Prostate gland (tissue), 2 donors: ENCODE measurements at places on chromosomes 11 and 22. TPM values are rescaled to one million over a fixed set of nuclear protein-coding genes. Genes with fewer than 3 reads are reported as not detected.
A peak's percentile ranks its signal among the peaks of the same experiment; 100 is the strongest.

Gene CNTN5
- 1.0 TPM for total RNA-seq

DNA sequence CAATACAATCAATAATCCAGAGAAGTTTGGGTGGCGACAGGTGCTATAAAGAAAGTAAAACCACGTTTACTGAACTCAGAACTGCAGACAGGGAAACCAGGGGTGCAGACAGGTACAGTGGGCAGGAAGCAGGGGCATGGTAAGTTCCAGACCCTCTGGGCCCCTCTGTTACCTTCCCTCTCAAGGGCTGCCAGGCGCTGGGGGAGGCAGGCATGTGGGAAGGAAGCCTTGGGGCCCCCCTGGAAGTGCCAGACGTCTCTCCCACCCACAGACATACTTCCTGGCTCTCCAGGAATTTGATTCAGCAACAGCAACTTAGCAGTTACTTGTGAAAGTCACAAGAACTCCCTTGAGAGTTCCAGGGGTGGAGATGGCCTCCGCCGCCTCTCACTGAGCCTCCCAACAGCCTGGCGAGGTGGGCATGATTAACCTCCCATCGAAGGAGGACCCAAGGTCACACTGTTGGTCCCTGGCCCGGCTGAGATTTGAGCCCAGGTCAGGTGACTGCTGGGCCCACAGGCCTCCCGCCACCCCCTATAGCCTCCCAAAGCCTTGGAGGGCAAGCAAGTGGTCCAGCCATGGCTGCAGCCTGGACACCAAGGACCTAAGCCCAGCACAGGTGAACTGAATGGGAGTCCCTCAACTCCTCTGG is 14.1 kb upstream of the TSKU start:
- H3K27ac ChIP-seq, result peak overlapping the region; percentile 64
- H3K36me3 ChIP-seq, result no peaks in the 10 kb centered on the region
- no peak for DNase-seq
- no peak overlapping the region for H3K4me3 ChIP-seq
- H3K4me1 ChIP-seq, result peaks cover 46% of the 10 kb centered on the region

Gene APOBEC3H
- total RNA-seq, result 4.1 TPM

DNA sequence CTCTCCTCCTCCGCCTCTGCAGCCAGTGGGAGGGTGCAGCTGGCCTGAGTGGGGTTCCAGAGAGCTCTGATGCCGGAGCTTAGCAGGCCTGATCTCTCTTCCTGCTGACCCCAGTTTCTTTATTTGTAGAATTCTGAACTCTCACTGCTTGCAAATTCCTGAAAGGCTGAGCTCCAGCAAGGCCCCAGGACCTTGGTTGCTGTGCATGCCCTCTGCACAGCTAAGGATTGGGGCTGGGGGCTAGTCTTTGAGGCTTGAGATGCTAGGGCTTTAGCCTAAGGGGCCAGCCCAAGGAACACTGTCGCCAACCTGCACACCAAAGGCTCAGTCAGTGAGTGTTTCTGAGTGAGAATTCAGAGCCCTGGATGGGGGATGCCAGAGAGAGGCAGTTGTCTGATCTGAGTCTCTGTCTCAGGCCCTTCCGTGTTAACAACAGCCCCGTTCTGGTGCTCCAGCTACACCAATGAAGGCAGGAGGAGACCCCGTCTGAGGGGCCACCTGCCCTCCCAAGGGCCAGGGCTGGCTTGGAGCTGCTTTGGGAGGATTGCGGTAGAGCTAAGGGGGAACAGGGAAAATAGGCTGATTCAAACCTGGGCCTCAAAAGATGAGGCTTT is 106.0 kb upstream of the LMO1 start:
- no peaks in the 10 kb centered on the region for H3K4me1 ChIP-seq
- no peaks in the 10 kb centered on the region for H3K36me3 ChIP-seq
- no peaks in the 10 kb centered on the region for H3K27me3 ChIP-seq
- DNase-seq, result no peak
- no peak overlapping the region for H3K4me3 ChIP-seq

DNA sequence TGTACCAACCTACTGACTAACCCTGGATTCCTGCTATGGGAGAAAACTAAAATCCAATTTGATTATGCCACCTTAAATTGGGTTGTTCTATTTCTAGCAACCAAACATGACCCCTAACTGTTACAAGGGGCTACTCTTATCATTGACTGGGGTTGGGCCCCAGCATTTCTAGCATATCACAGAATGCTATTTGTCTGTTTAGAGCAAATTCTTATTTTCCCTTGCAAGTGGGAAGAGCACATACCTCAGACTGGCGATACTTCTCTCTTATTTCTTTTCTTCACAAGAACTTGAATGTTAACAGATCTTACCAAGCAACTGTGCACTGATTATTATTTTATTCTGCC is 93.7 kb downstream of the C11orf58 start:
- H3K4me3 ChIP-seq, result no peak overlapping the region
- H3K27ac ChIP-seq, result no peak overlapping the region
- no peaks in the 10 kb centered on the region for H3K36me3 ChIP-seq

Gene SMTNL1
- 1.4 TPM for total RNA-seq

GRCh38 chr11:10807493-10808234 is 1.1 kb downstream of the EIF4G2 start:
- peaks cover 21% of the 10 kb centered on the region for H3K36me3 ChIP-seq
- peaks cover 10% of the 10 kb centered on the region for H3K4me1 ChIP-seq
- H3K4me3 ChIP-seq, result peak overlapping the region; percentile 81
- peak overlapping the region; percentile 94 for H3K27ac ChIP-seq
- DNase-seq, result peak; percentile 31
